NCI-H1417 treated with DMSO at 0.1 percent for 48 hours (cell line): ENCODE measurements at places on chromosomes 5 and 9.

DNA sequence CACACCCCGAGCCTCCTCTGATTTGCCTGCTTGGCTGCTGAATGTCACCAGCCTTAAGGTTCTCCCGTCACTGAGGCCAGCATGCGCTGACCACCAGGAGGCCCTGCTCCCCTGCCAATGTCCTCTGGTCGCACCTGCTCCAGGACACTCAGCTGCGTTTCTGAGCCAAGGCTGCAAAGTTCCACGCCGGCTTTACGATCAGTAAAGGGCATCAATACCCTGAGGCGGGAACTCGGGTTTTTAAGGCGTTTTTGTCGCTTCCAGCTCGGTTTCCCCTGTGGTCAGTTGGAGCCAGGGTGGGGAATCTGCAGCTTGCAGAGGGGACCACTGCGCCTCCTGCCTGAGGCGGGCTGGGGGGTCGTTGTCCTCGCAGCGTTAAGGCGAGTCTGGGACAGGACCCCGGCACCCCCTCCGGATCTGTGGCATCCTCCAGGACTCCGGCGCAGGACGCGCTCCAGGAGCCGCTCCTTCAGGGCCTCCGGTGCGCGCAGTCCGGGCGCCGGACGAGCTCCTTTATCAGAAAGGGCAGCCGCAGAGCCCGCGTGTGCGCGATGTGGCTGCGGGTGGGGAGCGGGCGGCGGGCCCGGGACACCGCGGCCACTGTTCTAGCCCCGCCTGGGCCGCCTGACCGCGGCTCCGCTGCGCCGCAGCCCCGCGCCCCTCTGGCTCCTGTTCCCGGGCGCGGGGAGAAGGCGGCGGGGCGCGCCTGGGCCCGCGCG, 24.1 kb upstream of the FLT4 start:
- DNase-seq: no peak

- no peak for DNase-seq
These were observed 68.6 kb downstream of the ERMP1 start for GRCh38 chr9:5764130-5764868.

GRCh38 chr9:99811172-99811571, 10.5 kb upstream of the NR4A3 start:
- DNase-seq: no peak

DNA sequence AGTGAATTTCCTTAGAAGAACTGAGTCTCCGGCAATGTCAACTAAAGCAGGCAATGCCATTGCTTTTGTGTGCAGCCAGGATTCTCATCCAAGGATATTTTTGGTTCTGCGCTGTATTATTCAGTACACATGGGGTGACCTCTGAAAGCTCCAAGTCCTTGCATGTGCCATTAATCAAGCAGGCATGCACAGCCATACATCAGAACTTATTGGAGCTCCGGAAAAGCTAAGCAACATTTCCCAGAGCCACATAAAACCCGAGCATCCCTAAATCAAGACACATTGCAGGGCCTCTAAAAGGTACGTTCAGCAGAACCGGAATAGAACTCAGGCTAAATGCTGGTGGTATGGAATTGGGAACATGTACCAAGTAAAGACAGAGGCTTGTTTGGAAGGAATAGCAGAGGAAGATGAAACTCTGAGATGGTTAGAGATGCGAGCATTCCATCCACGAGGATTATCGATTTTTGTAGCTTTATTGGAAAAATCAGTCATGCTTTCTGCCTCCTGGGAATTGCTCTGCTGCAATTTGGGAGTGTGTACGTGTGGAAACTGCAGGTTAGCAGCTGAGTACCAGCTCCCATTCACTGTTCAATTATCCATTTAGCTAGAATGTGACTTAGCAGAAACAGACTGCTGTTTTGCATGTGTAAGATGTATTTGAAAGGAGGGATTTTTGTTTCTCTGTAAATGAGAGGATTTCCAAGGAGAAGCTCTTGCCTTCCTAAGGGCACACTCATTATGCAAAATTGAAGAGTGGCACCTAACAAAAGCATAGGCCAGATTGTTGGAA, 143.7 kb upstream of the WWC1 start:
- DNase-seq: no peak

- DNase-seq: no peak
These were observed 10.4 kb upstream of the TCF7 start for GRCh38 chr5:134103998-134104654.

DNA sequence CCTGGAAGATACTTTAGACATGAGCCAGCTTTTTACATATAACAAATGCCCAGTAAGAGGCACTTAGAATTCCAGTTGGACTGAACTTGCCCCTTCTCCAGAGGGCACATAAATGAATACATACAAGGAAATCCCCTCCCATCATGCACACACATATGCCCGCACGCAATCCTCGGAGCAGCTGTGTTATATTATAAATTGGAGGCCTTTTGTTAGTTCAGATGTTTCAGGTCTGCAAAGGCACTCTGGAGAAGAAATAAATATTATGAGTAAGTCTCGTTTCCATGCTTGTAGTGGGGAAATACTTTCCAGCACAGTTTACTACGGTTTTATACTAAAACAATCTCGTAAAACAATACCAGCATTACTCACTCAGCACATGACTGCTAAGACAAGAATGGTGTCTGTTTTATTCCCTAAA, 17.6 kb upstream of the MUSK start:
- DNase-seq: no peak

GRCh38 chr9:12657233-12657632, 36.0 kb upstream of the TYRP1 start:
- no peak for DNase-seq

DNA sequence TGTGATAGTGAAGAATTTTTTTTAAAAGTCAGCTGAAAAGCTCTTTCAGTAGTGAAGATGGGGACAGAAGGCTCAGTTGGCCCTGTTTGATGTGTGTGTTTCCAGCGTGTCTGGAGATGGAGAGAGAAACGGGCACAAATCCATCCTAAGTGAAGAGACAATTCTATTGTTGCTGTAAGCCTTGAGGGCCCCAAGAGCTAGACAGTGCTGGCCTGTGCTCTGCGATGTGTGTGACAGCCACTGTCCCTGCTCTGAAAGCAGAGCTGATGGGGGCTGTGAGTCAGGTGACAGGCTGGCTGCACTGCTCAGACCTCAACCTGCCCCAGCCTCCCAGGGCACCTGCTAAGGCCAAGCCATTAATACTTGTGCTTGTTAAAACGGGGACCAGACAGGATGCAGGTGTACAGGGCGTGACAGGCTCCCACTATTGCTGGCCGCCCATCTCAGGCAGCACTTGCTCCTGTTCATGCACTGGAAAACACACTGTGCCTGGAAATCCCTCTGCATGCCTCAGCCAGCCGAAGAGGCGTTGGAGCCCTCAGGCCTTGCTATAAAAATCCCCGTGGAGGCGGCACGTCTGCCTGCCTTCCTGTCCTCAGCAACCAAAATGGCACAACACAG, 44.6 kb upstream of the SEMA4D start:
- DNase-seq: no peak

DNA sequence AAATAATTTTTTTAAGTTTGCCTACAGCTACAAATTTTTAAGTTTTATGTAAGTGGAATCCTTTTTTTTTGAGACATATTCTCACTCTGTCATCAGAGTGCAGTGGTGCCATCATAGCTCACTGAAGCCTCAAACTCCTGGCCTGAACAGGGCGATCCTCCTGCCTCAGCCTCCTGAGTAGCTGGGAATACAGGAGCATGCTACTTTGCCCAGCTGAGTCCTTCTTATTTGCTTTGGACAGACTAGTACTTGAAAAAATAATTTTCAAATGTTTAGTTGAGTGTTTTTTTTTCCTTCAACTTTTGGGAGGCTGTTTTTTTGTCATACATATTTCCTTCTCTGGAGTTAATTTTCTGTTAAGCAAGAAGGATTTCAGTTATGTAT, 7.4 kb downstream of the GAPVD1 start:
- no peak for DNase-seq

DNA sequence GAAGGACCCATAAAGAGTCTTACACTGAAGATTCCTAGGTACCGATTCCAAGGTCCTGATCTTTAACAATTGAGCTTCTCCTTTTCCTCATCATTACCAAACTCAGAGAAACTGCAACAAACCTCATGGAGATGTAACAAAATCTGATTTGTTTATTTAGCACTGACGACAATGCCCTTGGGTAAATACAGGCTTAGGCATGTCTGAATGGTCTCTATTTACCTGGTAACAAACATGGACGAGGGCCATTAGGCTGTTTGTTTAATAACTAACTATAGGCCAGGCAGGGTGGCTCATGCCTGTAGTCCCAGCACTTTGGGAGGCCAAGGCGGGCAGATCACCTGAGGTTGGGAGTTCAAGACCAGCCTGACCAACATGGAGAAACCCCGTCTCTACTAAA, 333.3 kb downstream of the AGTPBP1 start:
- DNase-seq: no peak

GRCh38 chr9:72349911-72350310, 15.1 kb downstream of the ZFAND5 start:
- DNase-seq: no peak

GRCh38 chr9:123378025-123378424, 22.0 kb downstream of the CRB2 start:
- DNase-seq: no peak

DNA sequence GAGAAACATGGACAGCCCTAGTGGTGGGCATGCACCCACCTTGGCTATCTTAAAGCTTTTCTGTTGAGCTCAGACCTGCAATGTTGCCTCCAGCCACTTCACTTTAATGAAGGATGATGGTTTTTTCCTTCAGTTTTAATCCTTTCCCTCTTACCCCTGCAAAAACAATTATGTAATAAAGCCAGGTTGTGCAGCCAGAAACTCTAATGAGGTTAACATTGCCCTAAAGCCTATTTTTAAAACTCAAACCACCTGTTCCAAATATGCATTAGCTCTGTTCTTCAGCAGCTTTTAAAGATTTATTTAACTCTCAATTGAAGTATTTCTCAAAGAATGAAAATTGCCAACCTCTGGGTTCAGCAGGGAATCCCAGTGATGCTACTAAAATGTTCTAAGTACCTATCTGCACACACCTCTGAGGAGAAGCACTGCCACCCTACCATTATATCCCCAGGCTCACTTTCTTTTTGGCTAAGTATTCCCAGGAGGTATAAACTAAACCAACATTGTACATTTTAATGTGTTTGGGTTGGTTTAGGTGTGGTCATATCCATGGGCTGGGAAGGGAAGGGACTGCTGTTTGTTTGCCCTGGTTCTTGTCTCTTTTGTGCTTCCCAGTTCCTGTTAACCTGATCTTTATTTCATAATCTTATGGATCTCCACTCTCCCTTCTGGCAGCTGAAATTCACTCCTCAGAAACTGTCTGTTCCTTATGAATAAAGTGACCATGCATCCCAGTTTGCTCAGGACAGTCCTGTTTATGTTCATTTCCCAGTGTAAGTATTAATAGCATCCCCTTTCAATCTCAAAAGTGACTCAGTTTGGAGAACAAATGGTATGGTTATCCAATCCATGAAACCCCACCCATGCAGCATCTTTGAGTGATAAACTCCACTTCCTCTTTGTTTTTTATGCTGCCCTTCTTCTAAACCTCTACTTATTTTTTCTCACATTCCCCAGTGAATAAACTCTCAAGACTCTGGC, 251.7 kb downstream of the RAB3C start:
- DNase-seq: no peak

DNA sequence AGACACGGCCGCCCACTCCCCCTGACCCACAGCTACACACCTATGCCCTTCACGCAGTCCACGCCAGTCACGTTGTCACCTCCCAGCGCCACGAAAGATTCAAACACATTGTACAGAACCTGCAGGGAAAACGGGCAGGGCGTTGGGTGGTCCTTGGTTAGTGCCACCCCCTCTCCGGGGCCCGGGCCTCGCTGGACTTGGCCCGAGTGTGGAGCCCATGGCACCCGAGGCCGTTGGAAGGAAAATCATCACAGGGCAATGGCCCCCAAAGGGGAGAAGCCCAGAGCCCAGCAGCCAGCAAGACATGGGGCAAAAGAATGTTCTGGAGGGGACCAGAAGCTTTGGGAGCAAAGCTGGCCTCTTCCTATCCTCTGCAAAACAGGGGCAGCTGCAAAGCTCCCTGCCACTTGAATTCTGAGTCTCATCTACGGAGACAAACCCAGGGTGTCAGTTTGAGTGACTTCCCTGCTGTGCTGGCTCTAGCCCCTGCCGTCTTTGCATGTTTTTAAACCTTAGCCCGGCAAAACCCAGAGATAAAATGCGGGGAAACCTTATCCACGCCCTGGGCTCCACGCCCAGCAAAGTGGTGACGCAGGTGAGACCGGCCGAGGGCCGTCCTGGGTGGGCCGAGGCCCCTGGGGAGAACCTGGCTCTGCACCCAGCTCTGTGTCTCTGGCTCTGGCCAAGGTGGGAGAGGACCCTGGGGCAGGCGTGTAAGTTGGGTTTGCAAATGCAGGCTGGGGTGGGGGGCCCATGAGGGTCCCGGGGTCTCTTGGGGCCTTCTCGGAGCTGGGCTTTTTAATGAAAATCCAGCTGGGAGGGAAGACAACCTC, 38.9 kb downstream of the SLC9A3 start:
- no peak for DNase-seq

DNA sequence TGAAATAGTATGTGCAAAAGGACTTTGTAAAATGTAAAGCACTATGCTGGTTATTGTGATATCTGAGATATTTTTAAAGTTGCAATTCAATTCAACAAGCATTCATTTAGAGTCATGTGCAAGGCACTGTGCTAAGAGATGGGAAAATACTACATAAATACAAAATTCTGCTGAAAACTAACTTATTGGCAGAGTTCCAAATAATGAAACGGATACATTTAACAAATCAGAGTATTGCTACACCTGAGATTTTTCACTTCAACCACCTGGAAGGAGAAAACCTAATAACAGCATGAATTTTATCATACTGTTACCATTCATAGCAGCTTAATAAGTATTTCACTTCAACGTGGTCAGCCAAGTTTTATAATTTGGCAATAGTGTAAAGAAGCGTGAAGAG, 6.1 kb upstream of the CTNNAL1 start:
- no peak for DNase-seq

DNA sequence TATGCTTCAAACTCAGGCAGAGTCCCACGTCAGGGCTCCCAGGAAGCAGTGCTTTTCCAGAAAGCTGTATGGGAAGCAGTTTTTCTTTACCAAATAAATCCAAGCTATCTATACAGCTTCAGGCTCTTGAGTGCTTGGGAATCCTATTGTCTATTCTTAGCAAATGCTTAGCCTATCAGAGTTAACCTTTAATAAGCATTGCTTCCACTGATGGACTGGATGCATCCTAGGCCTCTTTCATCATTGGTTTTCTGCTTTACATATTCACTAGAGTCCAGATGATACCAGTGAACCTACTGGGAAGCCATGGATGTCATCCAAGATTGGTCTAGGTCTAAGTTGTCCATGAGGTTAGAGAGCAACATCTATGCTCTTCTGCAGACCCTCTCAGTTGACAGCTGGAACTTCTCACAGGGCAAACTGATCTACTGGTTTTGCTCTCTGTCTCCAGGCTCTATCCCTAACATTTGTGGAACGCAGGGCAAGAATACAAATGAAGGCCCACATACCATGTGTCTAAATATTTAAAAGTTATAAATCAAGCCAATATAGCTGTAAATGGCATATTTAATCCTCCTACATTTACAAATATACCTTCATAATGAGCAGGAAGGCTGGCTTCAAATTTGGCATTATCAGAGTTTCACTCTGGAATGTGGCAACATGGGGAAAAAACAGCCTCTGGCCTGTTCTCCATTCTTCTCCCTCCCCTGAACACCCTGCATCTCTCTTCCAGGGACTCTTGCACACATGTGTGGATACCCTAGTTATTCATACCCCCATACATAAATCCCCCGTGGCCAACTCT, 49.8 kb upstream of the PLPP1 start:
- no peak for DNase-seq
